NCI-H2171 (cell line): ENCODE measurements at places on chromosomes 7 and 10.

- no peak for DNase-seq
Measured at GRCh38 chr7:25158966-25159365, 33.9 kb upstream of the CYCS start.

GRCh38 chr10:30092151-30092790 lies 32.9 kb upstream of the JCAD start:
- DNase-seq: no peak

GRCh38 chr7:87474533-87475358 lies 734 bp downstream of the ABCB4 start:
- DNase-seq: no peak

GRCh38 chr10:127243490-127244272 lies 47.3 kb upstream of the INSYN2A start:
- no peak for DNase-seq
